ENCODE measurements at places on chromosomes 2 and 18. TPM values are rescaled to one million over a fixed set of nuclear protein-coding genes. Genes with fewer than 3 reads are reported as not detected.

DNA sequence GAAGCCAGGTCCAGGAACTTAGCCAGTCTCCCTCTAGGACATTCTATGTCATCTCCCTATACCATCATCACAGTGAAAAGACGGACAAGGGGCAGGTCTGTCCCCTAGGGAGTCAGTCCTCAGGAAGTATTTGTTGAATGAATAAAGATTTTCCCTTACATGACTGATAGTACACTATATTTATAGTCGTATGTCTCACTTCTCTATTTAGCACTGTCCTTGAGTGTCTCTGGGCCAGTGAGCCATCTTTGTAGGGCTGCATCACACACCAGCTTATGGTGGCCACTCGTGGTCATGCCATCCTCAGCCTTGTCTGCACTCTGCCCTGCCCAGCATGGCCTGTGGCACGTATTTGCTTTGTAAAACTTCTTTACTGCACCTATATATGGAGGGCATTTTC, 25.8 kb downstream of the PTPN18 start:
- DNase-seq = no peak

PRSS56 gene
- total RNA-seq = not detected

SDC1 gene
- 278 TPM for total RNA-seq

GRCh38 chr2:26875065-26875634, 27.2 kb downstream of the DPYSL5 start:
- DNase-seq = no peak

DNA sequence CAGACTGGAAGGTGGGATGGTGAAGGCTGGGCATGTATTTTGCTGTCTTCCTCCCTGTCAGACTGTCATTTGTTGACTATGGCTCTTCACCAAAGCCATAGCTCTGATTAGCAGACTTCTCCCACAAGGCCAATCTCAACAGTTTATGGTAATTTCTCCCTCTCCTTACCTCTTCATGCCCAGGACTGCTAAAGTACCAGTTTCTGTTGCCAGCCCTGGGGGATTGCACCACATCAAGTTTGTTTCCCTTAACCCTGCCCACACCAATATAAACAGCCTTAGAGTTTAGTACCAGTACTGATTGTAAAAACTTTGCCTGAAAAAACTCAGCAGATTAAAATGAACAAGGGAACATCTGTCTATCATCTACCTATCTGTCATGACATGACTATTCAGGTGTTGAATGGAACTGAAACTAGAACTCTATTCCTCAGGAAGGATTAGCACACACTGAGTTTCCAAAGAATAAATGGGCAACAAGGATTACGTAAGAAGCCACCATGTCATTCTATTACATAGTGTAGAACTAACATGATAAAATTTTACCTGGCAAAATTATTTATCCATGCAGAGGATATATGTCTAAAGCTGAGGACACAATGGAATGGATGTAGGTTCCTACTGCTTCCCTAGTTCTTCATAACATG, 13.7 kb downstream of the FEZ2 start:
- DNase-seq = no peak

DNA sequence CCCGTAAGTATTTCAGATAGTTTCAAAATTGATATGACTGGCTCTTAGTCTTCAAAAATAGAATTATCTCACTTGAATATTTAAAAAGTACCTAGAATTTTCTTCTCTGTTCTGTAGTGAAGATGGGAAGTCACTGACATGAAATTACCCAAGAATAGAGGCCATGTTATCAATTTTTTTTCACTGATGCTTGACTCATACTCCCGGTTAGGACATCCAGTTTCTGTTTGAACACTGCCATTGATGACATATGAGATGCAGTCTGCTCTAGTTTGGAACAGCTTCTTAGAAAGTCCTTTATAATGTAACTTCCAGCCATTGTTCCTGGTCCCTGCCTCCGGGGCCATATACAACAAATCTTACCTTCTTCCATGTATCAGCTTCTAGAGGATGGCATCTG, 26.0 kb downstream of the MAP3K20 start:
- no peak for DNase-seq

DNA sequence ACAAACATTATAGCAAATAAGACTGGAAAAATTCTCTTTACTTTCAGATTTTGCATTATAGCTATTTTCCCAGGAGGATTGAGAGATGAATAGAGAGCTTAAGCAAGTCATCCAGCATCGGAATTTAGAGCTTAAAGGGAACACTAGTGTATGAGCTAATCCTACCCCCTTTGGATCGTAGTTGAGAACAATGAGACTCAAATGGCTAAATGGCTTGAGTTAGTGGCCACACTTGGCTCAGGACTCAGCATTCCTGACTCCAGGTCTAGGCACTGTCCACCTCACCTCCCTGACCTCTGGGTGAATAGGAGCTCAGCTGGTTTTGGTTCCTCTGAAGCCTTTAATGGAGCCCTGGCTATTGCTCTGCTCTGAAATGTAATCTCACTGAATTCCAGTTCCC, 97.5 kb upstream of the CXCR4 start:
- DNase-seq = no peak

GRCh38 chr18:58541789-58542425, 87.0 kb downstream of the ALPK2 start:
- peak; percentile 56 for DNase-seq

DNA sequence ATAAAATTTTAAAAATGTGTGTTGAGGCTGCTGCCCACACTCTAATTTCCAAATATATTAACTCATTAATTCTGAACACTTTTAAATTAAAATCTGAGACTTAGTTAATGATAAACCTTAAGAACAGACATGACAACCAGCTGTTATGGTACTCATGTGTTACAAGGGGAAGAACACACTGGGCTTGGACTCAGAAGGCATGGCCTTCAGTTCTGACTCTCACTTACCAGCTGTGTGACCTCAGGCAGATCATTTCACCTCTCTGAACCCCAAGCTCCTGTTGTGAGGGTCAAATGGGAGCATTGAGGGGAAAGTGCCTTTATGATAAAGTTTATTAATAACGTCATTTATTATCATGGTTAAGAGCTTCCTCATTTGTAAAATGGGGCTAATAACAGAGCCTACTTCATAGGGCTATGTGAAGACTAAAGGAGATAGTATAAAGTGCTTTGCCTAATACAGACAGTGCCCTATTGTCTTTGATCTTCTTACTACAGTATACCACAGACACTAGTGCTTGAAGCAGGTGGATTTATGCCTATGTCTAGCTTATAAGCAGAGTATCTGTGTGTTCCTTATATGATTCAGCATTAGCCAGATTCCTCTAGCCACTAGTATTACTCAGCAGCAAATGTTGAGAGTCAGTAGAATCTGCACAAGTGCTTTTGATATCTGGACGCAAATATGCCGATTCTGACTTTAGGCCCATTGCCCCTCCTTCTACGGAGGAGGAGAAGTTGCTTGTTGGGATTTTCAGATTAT, 99.6 kb downstream of the SGPP2 start:
- no peak for DNase-seq

GRCh38 chr2:96151595-96152303, 6.5 kb upstream of the DUSP2 start:
- no peak for DNase-seq

TRIM43 gene
- not detected for total RNA-seq

HTR2B gene
- total RNA-seq = 1.1 TPM

ACVR1C gene
- 1.6 TPM for total RNA-seq

DNA sequence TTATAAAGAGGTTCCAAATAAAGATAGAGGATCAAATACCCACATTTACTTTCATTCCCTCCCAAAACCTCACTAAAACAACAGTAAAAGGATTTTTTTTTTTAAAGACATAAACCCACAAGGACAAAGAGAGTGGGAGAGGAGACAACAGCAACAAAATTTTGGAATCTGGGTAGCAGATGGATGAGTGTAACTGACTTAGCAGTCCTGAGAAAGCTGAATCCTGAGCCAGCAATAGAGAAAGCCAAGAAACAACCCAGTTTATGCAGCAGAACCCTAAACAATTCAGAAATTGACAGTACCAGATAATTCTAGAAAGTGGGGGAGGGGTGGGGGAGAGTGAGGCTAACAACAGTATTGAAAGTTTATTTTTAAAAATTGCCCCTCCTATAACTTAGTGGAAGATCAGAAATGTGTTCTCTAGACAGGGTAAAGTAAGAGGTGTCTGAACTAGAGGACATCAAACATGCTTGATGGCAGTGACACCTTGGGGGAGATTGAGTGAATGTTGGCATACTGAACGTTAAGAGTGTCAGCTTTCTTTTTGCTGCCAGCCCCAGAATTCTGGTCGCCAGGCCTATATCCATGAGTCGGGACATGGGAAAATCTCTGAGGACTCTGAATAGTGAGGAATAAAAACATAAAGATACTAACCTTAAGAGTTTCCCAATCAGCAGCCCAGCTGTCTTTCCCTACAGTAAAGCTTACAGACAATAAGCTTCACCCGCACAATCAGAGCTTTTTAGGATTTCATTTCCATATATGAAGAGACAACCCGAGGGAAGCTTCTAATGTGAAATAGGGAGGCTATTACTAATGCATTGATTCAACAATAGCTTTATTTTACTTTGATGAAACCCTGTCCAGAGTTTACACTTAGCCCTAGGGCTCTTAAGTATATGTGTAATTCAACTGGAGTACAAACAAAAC, 128.0 kb upstream of the ALPP start:
- DNase-seq = peak; percentile 41

BOK gene
- 66.5 TPM for total RNA-seq

DNA sequence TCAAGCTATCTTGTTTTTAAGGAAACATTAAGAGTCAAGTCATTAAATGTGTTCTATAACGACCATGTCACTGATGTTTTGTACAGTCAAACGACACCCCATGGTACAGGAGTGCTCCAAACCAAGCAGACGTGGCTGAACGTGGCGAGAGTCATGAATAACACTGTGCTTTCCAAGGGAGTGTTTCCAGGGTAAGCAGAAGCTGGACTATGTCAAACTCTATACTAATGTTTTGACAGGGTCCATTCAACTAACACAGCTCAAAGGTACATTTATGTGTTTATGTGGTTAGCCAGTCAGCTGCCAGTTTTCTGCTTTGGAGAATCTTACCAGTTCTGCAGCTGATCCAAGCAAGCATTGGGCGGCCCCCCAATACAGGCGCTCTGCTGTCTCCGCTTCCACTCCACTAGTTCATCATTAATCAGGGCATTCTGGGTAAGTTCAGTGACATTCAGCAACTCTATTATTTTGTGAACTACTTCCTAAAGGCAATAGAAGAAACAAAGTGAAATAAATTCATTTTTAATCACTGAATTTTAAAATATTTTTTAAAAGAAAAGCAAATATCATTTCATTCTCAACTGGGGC, 16.4 kb downstream of the STAT1 start:
- DNase-seq = no peak

- no peak for DNase-seq
Observed at GRCh38 chr2:109260116-109260855, 131.3 kb downstream of the SH3RF3 start.

GRCh38 chr2:107738266-107738665, 88.4 kb upstream of the RGPD4 start:
- DNase-seq = no peak

GRCh38 chr2:207640160-207640559, 15.0 kb upstream of the METTL21A start:
- DNase-seq = no peak

- DNase-seq = no peak
Observed at GRCh38 chr2:167670588-167670987, 576.8 kb downstream of the STK39 start.

DNA sequence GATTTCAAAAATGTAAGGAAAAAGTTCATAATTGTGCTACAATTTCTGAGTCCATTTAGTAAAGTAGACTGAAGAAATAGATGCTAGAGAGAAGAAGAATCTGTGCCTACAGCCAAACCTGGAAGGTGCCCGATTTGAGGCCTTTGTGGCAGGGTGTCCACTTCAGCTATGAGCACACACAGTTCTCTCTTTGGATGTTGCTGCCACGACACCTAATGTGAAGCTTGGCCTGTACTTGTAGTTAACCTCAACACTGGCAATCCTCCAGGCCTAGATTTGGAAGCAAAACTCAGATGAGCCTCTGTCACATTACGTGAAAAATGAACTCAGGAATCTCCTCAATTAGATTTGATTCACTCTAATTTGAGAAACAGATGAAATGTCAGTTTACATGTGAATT, 90.1 kb upstream of the LRP1B start:
- no peak for DNase-seq

MC4R gene
- total RNA-seq = 0.17 TPM

DNA sequence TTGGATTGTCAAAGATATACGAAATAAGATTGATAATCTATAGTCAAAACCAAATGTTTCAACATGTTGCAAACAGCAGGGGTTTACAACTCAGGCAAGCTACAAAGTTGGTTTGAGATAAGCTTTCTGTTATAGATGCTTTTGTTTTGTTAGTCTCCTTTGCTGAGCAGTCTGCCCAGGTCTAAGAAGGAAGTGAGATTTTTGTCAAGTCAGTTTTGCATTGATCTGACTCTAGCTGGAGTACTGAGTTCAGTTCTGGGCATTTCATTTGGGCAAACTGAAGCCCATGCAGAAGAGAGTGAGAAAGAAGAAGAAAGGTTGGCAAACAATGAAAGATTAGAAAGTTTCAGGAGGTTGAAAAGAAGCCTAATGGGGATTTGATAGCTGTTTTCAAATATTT, 983.0 kb upstream of the SLC39A10 start:
- no peak for DNase-seq

CREB1 gene
- total RNA-seq = 66.5 TPM

- DNase-seq = no peak
Observed at GRCh38 chr2:43045866-43046265, 180.5 kb downstream of the ZFP36L2 start.

- DNase-seq = no peak
Observed at GRCh38 chr2:1591461-1591770, 152.9 kb downstream of the PXDN start.

GRCh38 chr18:11541179-11541578, 68.2 kb upstream of the SLC35G4 start:
- no peak for DNase-seq

DNA sequence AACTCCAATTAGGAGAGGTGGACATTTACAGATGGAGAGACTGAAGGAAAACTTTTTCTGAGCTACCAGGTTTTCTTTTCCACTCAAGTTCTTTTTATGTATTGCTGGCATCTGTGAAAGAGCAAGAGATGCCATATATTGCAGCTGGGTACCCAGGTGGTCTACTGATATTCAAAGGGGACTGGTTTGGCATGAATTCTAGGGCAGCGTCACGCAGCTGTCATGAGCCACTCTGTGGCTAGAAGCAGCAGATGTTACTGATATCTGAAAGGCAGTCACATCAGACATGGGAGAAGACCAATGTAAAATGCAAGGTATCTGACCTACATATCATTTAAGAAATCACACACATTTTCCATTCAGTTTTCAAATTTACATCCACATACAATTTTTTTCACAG, 408.8 kb downstream of the GALNT13 start:
- DNase-seq = no peak

- no peak for DNase-seq
Observed at GRCh38 chr2:238136820-238137537, 1.5 kb upstream of the KLHL30 start.

CCL20 gene
- 1.9 TPM for total RNA-seq

LRP1B gene
- total RNA-seq = 0.05 TPM

DNA sequence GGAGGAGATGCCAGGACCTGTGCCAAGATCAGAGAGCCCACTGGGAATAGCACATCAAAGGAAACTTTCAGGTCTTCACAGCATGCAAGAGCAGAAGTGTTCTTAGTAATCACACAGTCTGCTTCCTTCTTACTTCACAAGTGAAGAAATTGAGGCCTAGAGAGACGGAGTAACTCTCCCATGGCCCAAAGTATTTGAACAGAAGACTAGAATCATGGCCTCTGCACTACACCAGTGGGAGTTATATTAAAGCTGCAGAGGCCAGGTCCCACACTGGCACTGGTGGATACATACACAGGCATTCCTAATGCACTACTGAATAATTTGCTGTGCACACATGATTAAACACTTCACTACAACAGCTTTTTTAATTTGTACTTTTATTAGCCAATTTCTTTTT, 107.6 kb upstream of the RMP24 start:
- DNase-seq = no peak

All from left lung (tissue), 14 donors.